Glutamatergic neuron (in vitro differentiated cells): ENCODE measurements at places on chromosomes 2 and 18. TPM values are rescaled to one million over a fixed set of nuclear protein-coding genes. Genes with fewer than 3 reads are reported as not detected.

Gene THSD7B
- total RNA-seq = 182 TPM

Gene GPR35
- 1.5 TPM for total RNA-seq

GRCh38 chr2:8260213-8260612 is 421.6 kb upstream of the ID2 start:
- no peaks in the 10 kb centered on the region for H3K36me3 ChIP-seq
- DNase-seq = no peak
- peaks cover 3% of the 10 kb centered on the region for H3K27me3 ChIP-seq
- no peaks in the 10 kb centered on the region for H3K4me1 ChIP-seq
- no peak overlapping the region for H3K27ac ChIP-seq

Gene NCL
- 320 TPM for total RNA-seq

DNA sequence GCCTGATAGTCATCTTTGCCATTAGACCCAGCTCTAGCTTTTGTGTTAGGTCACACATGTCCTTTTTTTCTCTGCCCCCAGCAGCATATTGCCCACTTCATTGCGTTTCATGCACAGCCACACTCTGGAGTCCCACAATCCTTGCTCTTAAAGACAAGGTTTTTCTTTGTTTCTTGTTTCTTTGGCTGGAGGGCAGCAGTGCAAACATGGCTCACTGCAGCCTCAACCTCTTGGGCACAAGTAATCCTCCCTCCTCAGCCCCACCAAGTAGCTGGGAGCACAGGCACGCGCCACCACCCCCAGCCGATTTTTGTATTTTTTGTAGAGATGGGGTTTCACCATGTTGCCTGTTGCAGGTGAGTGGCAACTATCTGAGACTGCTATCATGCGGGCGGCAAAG is 16.9 kb upstream of the PAPOLG start:
- H3K27ac ChIP-seq = no peak overlapping the region
- no peaks in the 10 kb centered on the region for H3K4me1 ChIP-seq
- H3K4me3 ChIP-seq = no peak overlapping the region
- no peaks in the 10 kb centered on the region for H3K27me3 ChIP-seq

Gene CABYR
- 14.0 TPM for total RNA-seq

Gene PLEKHM3
- total RNA-seq = 19.5 TPM

DNA sequence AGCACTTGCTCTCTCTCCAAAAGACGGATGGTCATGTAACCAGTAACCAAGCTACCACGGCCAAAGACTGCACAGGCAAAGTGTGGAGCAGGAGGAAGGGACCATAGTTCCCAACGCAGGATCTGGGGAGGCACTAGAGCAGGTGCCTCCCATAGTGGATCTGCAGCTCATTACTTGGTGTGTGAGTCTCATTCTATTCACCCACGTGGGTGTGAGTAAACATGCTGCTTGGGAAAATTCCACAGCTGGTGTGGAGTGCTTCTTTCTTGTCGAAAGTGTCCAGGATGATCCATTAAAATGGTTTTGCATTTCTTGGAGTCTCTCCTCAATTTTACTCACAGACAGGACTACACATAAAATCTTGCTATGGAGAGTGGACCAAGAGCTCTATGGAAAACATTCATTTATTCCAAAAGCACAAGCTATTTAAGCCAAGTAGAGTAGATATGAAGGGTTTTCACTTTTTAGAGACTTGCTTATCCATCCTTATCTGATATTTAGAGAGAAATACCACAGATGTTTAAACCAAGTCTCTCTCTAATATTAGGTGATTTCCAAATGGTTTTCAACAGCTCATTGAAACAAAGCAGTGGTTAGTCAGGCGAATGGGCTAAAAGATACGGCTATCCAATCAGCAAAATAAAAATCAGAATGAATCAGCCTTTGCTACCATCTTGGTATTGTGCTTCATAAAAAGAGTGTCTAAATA is 104.3 kb upstream of the CCDC195 start:
- H3K4me1 ChIP-seq = peaks cover 2% of the 10 kb centered on the region
- H3K4me3 ChIP-seq = no peak overlapping the region
- no peaks in the 10 kb centered on the region for H3K27me3 ChIP-seq
- no peak for DNase-seq
- no peak overlapping the region for H3K27ac ChIP-seq

DNA sequence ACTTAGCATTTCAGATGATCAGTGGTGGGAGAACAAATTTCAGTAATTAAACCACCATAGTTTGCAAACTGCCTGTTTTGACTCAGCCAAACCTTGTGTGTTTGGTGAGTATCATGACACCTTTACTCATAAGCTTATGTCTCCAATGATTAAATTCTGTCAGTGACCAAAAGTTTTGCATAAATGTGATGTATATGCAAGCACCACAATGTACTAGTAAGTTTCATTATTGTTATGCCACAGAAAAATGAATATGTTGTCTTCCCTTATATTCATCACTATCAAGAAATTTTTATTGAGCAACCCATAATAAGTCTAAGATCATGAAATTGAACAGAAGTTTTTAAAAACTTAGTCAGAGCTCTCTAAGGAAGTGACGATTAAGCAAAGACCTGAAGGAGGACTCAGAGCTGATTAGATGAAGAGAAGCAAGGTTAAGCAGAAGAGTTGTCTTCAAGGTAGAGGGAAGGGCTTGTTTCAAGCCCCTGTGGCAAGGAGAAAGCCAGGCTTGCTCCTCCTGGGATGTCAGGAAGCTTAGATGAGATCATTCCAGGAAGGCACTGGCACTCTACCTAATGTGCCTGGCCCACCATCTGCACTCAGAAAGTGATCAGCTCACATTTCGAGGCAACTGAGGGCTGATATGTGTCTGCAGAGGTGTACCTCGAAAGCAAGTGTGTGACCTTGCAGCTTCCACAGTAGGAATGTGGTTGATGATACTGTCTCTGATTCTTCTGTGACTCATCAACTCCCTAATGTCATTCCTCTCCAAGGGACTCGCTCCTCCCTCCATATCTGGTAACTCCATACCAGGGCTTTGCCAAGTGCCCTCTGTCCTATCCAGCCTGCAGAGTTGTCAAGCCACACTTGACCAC is 54.7 kb downstream of the KCTD18 start:
- H3K27ac ChIP-seq = no peak overlapping the region
- peaks cover 4% of the 10 kb centered on the region for H3K4me1 ChIP-seq
- H3K4me3 ChIP-seq = no peak overlapping the region
- H3K27me3 ChIP-seq = peaks cover 2% of the 10 kb centered on the region

Gene ADCYAP1
- 16.9 TPM for total RNA-seq

GRCh38 chr2:180144338-180144813 is 137.3 kb upstream of the CWC22 start:
- no peaks in the 10 kb centered on the region for H3K27me3 ChIP-seq
- no peak overlapping the region for H3K4me3 ChIP-seq
- H3K36me3 ChIP-seq = no peaks in the 10 kb centered on the region
- H3K4me1 ChIP-seq = peaks cover 3% of the 10 kb centered on the region
- H3K27ac ChIP-seq = no peak overlapping the region

Gene CXCR1
- not detected for total RNA-seq

GRCh38 chr18:35688757-35689156 is 107.2 kb downstream of the GALNT1 start:
- DNase-seq = no peak
- H3K27ac ChIP-seq = no peak overlapping the region
- H3K4me3 ChIP-seq = no peak overlapping the region
- H3K27me3 ChIP-seq = no peaks in the 10 kb centered on the region
- H3K36me3 ChIP-seq = no peaks in the 10 kb centered on the region
- no peaks in the 10 kb centered on the region for H3K4me1 ChIP-seq

DNA sequence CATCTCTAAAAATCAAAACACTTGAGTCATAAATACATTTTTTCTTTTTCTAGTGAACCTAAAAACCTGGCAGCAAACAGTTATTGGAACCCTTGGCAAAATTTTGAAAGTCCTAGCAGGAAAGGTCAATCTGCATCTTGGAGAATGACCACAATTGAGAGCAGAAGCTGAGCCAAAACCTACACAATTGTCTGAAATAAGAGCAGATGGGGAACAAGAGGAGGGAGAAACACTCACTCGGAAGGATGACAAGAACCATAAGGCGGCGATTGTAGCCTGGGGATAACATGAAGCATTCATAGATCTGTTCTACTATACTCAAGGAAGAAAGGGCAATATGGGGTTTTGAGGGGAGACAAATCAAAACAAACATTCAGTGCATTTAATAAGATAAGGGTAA is 117.0 kb downstream of the CHN1 start:
- no peak for DNase-seq
- H3K36me3 ChIP-seq = peaks cover 5% of the 10 kb centered on the region

DNA sequence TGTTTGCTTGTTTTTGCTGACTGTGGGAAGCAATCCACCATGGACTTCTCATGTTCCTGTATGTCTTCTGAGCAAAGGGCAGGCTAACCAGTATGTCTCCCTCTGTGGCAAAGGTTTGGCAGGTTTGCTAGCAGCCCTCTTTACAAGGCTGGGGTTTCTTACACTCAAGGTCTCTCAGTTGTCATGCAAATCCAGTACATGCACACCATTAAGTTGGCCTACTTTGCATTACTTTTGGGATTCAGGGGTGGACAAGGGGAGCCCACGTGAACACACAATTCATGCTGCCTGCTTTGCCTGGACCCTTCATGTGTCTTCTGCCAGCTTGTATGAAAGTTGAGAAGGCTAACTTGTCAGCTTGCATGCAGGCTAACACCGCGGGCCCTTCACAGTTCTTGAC is 134.9 kb downstream of the LRRTM4 start:
- H3K4me1 ChIP-seq = peaks cover 8% of the 10 kb centered on the region
- no peak for DNase-seq
- H3K36me3 ChIP-seq = no peaks in the 10 kb centered on the region
- no peaks in the 10 kb centered on the region for H3K27me3 ChIP-seq
- no peak overlapping the region for H3K27ac ChIP-seq

GRCh38 chr2:58634653-58635370 is 393.7 kb upstream of the FANCL start:
- H3K4me1 ChIP-seq = no peaks in the 10 kb centered on the region
- H3K27ac ChIP-seq = no peak overlapping the region
- DNase-seq = no peak

Gene EFHD1
- total RNA-seq = 0.71 TPM
